Heart left ventricle (tissue), 16 donors: ENCODE measurements at places on chromosomes 4 and X. TPM values are rescaled to one million over a fixed set of nuclear protein-coding genes. Genes with fewer than 3 reads are reported as not detected.

NAP1L5 gene
- 5.3 TPM for polyA plus RNA-seq

EPGN gene
- not detected for polyA plus RNA-seq

PLRG1 gene
- polyA plus RNA-seq, result 40.9 TPM

BGN gene
- polyA plus RNA-seq, result 86.3 TPM

CSN1S1 gene
- polyA plus RNA-seq, result 0.12 TPM

SMAD1 gene
- 1.8 TPM for polyA plus RNA-seq

DCAF12L2 gene
- polyA plus RNA-seq, result 0.04 TPM

STARD8 gene
- polyA plus RNA-seq, result 4.2 TPM

AKAP14 gene
- polyA plus RNA-seq, result not detected

UCP1 gene
- polyA plus RNA-seq, result 0.14 TPM
